ENCODE measurements at places on chromosomes 16 and 17. TPM values are rescaled to one million over a fixed set of nuclear protein-coding genes. Genes with fewer than 3 reads are reported as not detected.
A peak's percentile ranks its signal among the peaks of the same experiment; 100 is the strongest.

DNA sequence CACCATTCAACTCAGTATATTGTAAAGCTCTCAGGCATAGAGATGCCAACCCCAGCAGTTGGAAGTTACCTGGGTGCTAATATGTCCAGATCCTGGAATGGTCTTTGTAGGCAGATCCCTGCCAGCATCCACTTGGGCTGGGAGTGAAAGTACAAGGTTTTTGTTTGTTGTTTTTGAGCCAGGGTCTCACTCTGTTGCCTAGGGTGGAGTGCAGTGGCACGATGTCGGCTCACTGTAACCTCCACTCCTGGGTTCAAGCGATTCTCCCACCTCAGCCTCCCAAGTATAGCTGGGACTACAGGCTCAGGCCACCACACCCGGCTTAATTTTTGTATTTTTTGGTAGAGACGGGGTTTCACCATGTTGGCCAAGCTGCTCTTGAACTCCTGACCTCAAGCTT, 177.6 kb downstream of the IRF8 start:
- DNase-seq = no peak

KRTAP9-4 gene
- not detected for total RNA-seq

DNA sequence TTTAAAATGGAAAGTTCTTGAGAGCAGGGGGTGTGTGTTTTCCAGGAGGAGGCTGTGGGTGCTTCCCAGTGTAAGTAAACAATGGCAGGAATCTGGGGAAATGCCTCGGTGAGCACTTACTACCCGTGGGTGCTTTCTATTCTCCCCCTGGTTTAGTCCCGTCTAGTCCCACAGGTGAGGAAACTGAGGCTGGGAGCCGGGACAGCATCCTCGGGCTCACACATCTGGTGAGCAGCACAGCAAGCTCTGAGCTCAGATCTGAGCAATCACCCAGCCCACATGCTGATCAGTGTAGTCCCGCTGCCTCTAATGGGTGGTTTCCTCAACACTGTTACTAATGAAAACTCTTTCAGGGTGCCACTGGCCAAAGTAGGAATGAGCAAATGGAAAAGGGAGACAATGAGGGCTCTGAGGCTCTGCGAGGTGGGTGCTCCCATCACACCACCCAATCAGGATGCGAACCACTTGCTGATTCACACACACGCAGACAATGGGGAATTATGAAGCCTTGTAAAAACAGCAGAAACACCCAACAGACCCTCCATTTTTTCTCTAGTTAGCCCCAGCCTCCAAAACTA, 202.6 kb downstream of the PARN start:
- DNase-seq = no peak

TNRC6A gene
- total RNA-seq = 48.8 TPM

GRCh38 chr16:50702725-50703124, 9.3 kb downstream of the NOD2 start:
- DNase-seq = no peak

DNA sequence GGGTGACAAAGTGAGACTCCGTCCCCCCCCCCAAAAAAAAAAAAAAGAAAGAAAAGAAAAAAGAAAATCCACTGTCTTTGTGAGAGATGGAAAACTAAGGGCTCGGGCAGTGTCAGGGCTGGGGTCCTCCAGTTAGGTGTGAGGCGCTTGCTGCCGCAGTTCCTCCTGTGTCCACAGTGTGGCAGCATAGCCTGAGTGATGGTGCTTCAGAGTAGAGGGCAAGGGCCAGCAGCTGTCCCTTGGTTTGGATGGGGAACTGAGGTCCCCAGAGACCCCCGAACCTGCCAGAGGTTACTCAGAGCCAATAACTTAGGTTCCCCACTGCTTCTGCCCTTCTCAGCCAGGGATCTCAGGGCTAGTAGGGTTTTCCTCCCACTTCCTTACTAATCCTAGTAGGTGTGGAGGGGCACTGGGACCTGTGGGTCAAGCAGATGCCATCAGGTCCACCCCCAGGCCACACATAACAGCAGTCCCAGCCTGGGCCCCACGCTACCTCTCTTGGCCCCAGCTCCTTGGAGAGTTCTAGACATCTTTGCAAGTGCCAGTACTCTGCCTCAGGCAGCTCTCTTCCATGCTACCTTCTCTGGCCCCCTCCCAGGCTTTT, 7.9 kb upstream of the LLGL1 start:
- peak; percentile 77 for DNase-seq

GRCh38 chr16:83137326-83137781, 510.6 kb downstream of the CDH13 start:
- DNase-seq = no peak

- no peak for DNase-seq
Observed at GRCh38 chr16:77949445-77949844, 72.9 kb upstream of the CLEC3A start.

DNA sequence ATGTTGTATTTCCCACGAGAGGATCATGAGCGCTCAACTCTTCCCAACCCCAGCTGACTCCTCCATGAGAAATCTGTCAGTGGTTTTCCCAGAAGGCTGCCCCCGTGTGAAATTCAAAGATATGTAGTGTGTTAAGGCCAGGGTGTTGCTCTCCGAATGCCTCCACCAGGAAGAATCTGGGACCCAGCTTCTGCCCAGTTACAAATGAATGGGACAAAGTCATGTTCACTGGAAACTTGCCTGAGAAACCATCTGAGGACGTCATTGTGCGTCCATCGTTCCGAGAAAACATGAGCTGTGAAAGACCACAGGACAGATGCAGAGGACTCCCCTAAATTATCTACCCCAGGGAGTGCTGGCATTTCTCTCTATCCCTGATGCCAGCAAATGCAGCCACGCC, 86.0 kb downstream of the AIPL1 start:
- no peak for DNase-seq

APOH gene
- total RNA-seq = not detected

GRCh38 chr17:20225162-20226115, 216.3 kb downstream of the SPECC1 start:
- no peak for DNase-seq

DNA sequence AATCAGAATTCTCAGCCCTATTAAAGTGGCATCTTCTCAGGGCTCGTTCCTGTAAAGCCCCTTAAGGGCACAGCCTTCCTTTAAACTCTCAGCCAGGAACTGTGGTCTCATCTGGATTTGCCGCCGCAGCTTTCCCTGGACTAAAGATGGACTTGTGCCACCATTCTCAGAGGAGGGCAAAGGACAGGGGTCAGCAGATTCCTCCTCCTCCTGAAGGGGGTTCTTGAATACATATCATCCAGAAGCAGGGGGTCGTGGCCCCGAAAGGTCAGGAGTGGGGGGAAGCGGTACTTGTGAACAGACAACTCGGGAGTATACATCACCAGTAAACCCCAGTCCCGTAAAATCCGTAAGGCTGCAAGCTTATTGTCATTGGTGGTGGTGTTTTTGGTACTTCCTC, 174.8 kb downstream of the RPTOR start:
- DNase-seq = no peak

GRCh38 chr17:35790841-35791240, 4.6 kb downstream of the MMP28 start:
- DNase-seq = no peak

- DNase-seq = no peak
Observed at GRCh38 chr17:9792181-9792840, 919 bp upstream of the DHRS7C start.

DNA sequence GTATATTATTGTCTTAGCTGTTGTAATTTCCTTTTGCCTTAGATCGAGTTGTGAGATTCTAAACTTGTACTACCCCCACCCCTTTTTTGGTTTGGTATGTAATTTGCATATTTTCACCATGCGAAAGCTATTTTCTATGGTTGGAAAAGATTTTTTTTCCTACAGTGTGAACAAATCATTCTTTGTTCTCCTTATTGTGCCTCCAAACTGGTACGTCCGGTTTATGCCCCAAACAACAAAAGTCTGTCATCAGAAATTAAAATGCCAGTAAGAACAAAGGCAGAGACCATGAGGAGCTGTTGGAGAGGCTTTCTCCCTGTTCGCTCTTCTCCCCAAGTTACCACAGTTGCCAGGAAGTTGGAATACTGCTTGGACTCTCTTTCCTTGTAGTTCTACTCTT, 66.1 kb downstream of the BCAS3 start:
- DNase-seq = no peak

DNA sequence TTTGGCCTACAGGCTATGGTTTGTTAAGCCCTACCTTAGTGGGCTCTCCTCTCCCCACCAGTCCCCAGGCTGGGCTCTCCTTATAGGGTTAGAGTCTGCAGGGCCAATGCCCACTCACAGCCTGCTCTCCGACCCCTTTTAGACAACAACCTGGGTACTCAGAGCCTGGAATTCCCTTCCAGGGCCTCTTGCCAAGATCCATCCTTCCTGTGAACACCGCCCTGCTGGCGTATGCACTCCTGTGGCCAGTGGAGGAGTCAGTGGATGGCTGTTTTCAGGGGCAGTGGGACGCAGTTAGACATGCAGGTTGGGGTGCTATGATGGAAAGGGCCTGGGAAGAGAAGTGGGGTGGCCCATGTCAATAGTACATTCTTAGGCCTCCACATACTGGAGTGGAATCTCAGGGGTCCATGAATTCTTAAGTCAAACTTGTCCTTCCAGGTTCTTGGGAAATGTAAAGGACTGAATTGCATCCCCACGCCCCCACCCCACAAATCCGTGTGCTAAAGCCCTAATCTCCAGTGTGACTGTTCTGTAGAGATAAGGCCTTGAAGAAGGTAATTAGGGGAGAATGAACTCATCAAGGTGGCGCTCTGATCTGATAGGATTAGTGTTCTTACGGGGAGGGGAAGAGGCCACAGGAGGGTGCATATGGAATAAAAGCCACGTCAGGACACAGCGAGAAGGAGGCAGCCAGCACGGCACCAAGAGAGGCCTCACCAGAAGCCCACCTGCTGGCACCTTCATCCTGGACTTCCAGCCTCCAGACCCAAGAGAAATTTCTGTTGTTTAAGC, 81.6 kb upstream of the CACNG5 start:
- peak; percentile 64 for DNase-seq

GRCh38 chr16:71473891-71474290, 11.8 kb upstream of the ZNF23 start:
- DNase-seq = no peak

DNA sequence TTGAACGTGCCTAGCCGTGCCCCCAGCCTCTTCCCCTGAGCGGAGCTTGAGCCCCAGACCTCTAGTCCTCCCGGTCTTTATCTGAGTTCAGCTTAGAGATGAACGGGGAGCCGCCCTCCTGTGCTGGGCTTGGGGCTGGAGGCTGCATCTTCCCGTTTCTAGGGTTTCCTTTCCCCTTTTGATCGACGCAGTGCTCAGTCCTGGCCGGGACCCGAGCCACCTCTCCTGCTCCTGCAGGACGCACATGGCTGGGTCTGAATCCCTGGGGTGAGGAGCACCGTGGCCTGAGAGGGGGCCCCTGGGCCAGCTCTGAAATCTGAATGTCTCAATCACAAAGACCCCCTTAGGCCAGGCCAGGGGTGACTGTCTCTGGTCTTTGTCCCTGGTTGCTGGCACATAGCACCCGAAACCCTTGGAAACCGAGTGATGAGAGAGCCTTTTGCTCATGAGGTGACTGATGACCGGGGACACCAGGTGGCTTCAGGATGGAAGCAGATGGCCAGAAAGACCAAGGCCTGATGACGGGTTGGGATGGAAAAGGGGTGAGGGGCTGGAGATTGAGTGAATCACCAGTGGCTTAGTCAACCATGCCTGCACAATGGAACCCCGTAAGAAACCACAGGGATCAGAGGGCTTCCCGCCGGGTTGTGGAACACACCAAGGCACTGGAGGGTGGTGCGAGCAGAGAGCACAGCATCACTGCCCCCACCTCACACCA, 724 bp downstream of the GAA start:
- DNase-seq = no peak

- DNase-seq = peak; percentile 65
Observed at GRCh38 chr16:19883296-19883965, 1.2 kb downstream of the GPRC5B start.

DNA sequence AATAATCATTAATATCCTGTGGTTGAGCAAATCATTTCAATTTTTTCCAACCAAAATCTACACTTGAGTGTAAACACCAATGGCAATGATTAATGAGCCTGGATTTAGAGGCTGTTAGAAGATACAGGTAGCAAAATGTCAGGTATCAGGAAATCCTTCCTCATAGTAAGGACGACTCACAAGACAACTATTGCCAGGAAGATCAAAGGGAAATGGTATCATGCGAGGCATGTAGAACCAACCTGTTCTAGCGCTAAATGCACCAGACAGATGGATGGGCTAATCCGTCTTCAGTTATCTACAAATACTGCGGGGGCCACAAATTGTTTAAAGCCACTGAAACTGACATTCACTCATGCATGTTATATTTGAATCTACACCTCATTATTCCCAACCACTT, 28.1 kb downstream of the TOX3 start:
- DNase-seq = no peak

DNA sequence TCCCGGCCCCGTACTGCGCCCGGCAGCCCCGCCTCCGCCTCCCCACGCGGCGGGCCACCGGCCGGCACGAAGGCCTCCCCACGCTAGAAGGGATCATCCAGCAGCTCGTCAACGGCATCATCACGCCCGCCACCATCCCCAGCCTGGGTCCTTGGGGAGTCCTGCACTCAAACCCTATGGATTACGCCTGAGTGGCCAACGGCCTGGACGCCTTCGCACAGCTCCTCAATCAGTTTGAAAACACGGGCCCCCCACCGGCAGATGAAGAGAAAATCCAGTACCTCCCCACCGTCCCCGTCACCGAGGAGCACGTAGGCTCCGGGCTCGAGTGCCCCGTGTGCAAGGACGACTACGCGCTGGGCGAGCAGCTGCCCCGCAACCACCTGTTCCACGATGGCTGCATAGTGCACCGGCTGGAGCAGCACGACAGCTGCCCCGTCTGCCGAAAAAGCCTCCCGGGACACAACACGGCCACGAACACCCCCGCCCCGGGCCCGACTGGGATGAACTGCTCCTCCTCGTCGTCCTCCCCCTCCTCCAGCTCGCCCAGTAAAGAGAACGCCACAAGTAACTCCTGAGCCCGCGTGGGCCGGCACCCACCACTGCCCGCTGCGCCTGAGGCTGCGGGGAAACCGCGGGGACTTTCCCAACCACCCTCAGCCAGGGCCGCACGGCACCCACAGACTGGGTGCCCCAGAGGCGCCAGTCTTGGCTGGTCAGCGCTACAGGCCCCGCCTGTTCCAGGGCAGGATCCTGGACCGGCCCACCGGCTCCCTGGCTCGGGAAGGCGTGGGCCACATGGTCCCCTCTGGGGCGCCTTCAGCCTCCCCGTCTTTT, 39.0 kb upstream of the AKAP1 start:
- DNase-seq = peak; percentile 23

DNA sequence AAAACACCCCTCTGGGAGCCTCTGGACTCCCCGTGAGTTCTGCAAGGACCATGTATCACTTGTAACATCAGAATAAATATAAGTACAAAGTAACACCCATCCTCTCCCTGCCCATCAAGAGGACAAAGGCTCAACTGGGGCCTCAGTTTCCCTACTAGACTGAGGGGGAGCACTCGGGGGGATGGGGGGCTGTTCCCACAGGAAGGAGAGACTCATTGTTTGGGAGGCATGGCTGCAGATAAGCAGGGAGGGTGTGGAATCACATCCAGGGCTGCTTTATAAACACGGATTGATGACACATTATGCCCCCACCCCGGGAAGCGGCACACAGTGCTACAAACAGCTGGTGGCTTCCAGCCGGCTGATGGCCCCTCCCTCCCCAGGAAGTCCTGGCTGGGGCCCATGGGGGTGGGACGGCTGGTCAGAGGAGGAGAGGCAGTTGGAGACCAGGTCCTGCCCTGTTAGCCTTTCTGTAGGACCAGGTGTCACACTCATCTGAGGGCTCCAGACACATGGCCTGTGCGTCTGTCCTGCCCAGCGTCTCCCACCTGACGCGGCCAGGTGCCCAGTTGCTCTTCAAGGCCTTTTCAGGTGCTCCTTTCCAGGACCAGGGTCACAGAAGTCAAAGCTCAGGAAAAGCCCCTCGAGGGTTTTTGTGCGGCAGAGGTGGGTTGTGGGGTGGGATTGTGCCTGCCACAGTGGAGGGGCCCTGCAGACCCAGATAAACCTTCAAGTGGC, 1.3 kb upstream of the MPG start:
- peak; percentile 36 for DNase-seq

COPS3 gene
- total RNA-seq = 60.0 TPM

OR1A1 gene
- total RNA-seq = not detected
